ENCODE measurements at places on chromosomes 7 and 10. TPM values are rescaled to one million over a fixed set of nuclear protein-coding genes. Genes with fewer than 3 reads are reported as not detected.

FAS gene
- total RNA-seq, result 40.6 TPM

CYP26C1 gene
- not detected for total RNA-seq

EFCAB10 gene
- total RNA-seq, result not detected

WIPF3 gene
- total RNA-seq, result not detected

CPA2 gene
- not detected for total RNA-seq

GALNT17 gene
- not detected for total RNA-seq

HABP2 gene
- total RNA-seq, result not detected

WDR86 gene
- 17.6 TPM for total RNA-seq

POLR2J2 gene
- not detected for total RNA-seq

SLC16A12 gene
- total RNA-seq, result 0.29 TPM

FGFR2 gene
- not detected for total RNA-seq

TNRC18 gene
- total RNA-seq, result 23.9 TPM
